ENCODE measurements at places on chromosomes 1 and 21.

DNA sequence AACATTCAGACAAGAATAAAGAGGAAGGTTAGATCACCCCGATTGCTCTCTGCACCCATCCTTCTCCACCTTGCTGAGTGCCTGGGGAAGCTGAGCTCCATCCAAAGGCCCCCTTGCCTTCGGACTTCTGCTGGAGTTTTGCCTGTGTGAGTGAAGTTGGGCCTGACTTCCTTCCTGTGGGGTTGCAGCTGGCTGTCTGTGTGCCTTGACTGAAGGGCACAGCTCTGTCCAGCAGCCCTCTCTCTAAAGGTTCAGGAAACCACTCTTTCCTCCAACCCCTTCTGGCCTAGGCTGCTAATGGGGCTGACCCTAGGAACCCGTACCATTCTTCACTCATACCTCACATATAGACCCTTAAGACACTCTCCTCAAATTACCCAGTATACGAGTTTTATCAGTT lies 173.4 kb upstream of the HMCN1 start:
- no peak for DNase-seq

DNA sequence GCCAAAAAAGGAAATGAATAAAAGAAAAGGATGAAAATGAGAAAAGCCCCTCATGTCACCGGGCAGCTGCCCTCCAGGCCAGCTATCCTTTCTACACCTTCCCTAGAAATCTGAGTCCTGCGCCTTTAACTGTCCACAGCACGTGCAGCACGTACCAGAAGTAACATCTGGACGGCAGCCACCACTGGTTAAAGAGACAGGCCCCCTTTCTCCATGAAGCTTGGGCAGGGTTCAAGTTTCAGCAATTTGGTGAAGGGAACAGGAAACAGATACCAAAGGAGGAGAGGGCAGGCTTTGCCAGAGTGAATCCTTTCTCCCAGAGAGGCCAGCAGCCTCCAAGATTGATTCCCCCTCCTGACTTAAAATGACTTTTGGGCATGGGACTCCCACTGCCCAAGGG lies 3.6 kb upstream of the KIAA2013 start:
- DNase-seq = no peak

GRCh38 chr1:110596312-110596711 lies 9.8 kb downstream of the KCNA2 start:
- no peak for DNase-seq

- no peak for DNase-seq
These were observed 20.6 kb downstream of the ESPN start for GRCh38 chr1:6445062-6445763.

GRCh38 chr1:23217421-23218115 lies at the start of gene HTR1D:
HTR1D (minus strand) TSS chr1:23217502; CDS start chr1:23194219, 23,283 bp downstream.
- no peak for DNase-seq

DNA sequence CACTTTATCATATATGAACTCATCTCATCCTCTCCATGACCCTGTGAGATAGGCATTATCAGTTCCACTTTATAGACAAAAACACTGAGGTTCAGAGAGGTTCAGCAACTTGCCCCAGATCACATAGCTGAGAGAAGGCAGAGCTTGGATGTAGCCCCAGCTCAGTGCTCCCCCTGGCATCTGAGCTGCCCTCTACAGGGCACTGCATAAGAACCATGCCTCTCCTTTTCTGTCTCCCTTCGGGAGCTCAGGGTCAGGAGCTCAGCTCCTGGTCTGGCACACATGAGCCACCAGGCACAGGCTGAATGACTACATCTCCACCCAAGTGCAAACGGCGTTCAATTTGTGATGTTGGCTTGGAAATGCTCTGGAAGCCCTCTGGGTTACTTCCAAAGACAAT lies 16.9 kb downstream of the RAB7B start:
- DNase-seq = no peak

DNA sequence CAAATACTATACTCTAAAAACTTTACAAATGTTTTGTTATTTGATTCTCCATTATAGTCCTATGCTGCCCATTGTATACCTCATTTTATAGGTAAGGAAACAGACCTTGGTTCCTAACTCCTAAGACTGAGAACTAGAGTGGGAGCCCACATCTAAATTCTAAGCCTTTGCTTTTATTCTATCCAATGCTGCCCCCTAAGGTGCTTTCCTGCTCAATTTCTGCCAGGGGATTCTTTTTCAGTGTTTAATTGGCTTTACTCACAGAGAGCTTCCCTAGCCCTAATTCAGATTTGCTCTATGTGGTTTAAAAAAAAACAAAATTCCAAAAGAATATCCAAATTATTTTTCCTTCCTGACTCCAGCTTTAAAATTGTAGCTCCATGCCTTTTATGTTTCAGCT lies 64.5 kb downstream of the KIF14 start:
- no peak for DNase-seq

DNA sequence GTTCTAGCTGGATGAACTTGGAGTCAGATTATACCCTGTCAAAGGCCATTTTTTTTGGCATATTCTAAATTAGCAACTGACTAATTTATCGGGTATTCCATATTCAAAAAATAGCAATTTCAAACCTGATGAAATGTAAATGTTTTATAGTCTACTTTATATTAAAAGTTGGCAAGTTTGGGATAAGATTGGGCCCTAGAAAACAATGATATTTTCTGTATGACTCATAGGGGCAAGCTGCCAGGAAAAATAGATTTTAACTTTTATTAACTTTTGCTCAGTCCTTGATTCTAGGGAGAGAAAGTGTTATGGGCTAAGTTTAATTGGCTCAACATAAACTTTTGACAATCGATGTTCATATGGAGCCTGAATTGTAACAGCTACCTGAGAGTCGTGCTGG lies 576.9 kb upstream of the B3GALT2 start:
- no peak for DNase-seq

DNA sequence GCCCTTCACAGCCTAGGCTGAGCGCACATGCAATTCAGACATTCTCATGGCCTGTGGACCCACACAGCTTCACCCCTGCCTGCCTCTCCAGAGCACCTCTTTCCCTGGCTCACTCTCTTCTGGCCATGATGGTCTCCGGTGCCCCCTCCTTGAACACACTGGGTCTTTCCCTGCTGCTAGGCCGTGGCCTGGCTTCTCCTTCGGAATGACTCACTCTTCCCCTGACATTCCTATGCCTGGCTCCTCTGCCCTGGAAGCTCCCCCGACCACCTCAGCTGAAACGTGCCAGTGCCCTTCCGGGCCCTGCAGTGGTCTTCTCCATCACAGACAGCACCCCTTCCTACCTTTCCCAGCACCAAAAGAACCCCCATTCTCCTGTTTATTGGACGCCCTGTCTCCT lies 28.3 kb downstream of the EPHA8 start:
- no peak for DNase-seq

- no peak for DNase-seq
These were observed 45.0 kb downstream of the NEK2 start for GRCh38 chr1:211630236-211631081.

DNA sequence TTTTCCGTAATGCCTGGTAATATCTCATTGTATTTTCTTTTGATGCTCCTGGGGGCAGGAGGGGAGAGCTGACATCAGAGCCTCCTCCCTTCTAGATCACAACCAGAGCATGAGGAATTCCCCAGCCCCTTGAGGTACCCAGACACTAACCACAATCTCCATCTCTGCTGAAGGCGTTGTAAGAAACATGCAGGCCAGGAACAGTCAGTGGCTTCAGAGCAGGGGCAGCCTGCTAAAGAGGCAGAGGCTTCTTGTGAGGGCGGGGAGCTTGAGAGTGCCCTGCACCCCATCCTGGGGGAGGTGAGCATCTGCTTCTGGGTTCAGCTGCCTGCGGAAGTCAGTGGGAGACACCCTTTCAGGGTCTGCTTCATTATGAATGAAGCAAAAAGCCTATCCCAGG lies 19.0 kb downstream of the MAPKAPK2 start:
- no peak for DNase-seq

DNA sequence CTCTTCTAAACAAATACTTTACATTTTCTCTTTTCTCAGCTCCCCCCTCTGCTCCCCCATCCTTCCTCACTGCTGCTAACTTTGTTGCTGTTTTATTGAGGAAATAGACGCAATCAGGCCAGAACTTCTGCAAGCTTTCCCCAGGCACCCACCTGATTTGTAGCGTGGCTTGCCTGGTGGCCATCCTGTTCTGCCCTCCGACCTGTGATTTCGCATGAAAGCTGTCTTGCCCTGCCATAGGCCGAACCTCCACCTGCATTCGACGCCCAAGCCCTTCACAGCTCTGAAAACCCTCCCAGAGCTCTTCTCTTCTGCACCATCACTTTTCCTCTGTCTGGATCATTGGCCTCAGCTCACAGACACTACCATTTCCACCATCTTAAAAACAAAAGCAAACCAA lies 100.6 kb downstream of the PLPP3 start:
- DNase-seq = no peak

DNA sequence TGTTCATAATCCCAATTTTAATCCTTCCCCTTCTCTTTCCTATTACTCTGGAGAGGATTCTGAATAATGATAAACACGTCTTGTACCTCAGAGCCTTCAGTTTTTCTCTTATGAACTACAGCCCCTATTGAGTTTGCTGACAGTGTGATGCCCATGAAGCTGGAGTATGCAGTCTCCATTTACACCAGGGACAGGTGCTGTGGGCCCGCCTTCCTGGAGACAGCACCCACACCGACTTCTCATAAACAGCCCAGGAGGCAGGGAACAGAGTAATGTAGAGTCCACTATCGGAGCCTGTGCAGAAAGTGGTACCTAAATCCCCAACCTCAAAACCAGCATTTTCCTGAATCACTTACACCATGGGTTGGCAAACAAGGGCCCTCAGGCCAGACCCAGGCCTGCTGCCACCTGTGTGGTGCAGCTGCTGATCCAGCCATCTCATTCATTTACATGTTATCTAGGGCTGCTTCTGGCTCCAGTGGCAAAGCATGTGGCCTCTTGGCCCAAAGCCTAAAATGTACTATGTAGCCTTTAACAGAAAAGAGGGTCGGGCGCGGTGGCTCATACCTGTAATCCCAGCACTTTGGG lies 95.1 kb upstream of the KRTAP19-8 start:
- DNase-seq = no peak

GRCh38 chr1:119331915-119332314 lies 36.7 kb upstream of the HAO2 start:
- DNase-seq = no peak

- no peak for DNase-seq
These were observed 1.4 kb downstream of the PMF1 start for GRCh38 chr1:156214024-156214748.

GRCh38 chr1:232841823-232842565 lies 36.8 kb downstream of the MAP10 start:
- DNase-seq = no peak

DNA sequence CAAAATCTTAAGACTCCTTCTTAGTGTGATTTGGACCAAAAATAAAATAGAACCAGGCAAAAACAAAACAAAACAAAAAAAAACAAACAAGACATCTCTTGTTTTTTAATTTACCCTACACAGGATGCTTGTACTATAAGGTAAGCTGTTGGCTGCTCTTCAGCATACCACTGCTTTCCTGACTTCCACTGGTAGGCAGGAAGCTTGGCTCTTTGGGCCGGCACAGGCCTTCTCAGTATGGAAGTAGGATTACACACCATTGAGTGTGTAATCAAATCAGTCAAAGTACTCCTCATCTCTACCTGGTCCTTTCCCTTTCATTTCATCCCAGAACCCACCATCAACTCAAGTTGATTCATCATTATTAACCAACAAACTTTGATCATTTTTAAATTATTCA lies 61.9 kb upstream of the RGS1 start:
- DNase-seq = no peak

DNA sequence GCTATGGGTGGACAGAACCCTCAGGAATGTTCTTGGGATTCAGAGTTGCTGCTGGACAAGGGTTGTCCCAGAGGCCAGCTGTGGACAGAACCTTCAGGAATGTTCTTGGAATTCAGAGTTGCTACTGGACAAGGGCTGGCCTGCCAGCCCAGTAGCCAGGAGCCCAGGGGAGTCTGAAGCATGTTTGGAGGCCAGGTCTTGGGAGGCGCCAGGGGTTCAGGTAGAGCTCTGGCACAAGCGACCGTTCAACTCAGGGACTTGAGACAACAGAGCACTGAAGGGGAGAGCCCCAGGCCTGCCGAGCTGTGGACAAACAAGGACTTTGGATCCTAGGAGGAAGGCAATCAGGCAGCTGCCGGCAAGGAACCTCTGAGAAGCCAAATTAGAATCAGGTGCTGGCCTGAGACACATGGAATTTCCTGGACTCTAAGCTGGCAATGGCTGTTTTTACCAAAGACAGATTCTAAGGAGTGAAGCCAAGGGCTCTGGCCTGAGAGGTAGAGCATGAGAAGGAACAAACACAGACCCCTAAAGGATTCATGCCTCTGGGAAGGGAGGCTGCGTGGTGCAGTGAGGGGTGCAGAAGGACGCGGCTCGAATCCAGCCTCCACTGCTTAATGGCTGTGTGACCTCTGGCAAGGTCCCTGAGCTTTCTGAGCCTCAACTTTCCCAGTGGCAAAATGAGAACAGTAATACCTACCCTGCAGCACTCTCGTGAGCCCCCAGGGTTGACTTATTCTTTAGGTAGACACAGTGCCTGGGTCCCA lies 13.4 kb downstream of the PLA2G5 start:
- no peak for DNase-seq

GRCh38 chr1:52238887-52239707 lies 97.2 kb downstream of the ZFYVE9 start:
- no peak for DNase-seq

DNA sequence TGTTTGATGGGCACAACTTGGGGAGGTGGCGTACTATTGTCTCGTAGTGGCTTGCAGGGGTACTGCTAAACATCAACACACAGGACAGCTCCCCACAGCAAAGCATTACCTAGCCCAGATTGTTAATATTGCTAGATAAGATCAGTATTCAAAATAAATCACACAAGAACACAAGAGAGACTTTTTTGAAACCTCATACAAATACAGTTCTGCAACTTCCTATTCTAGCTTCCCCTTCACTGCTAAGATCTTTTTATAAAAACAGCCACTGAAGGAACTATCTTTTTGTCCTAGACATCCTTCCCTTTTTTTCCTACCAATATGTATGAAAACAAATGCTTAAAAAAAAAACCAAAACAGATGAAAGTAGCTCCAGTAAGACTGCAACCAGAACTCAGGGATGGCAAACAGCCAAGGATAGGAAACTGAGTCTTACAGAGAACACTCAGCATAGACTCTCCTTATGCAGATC lies 137.8 kb upstream of the KRTAP19-8 start:
- no peak for DNase-seq

- no peak for DNase-seq
These were observed 15.2 kb upstream of the ADAMTSL4 start for GRCh38 chr1:150534002-150534401.

GRCh38 chr1:201422436-201423030 lies 1.0 kb upstream of the TNNI1 start:
- no peak for DNase-seq

- DNase-seq = no peak
These were observed 367.4 kb downstream of the RPS6KC1 start for GRCh38 chr1:213418268-213419071.
